T-helper 1 cell (primary cell): ENCODE measurements at places on chromosomes 2 and 18.

- DNase-seq: no peak
These were observed 21.3 kb upstream of the CD28 start for GRCh38 chr2:203685081-203685621.

GRCh38 chr2:100853909-100854810 lies 34.2 kb downstream of the NPAS2 start:
- no peak for DNase-seq

GRCh38 chr2:236687296-236687965 lies 117.8 kb downstream of the ACKR3 start:
- no peak for DNase-seq

DNA sequence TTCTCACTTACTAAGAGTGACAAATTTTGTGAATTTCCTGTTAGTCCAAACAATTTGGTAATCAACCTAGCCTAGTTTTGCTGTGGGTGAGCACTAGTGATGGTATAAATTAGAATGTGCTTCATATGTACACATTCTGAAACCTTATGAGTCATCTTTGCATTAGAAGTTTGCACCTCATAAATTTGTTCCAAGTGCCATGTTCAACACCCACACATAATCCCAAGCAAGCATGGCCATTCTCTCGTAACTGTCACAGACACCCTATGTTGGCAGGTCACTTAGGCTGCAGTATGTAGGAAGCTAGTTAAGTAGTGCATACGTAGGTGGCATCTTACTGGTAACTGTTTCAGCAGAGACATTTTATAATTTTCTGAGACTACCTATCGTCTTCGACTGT lies 46.9 kb downstream of the NAB1 start:
- DNase-seq: no peak

- no peak for DNase-seq
These were observed 101.2 kb upstream of the TRIB2 start for GRCh38 chr2:12615509-12615908.

GRCh38 chr2:10524851-10525572 lies 76.9 kb upstream of the ODC1 start:
- no peak for DNase-seq

GRCh38 chr18:62814132-62814759 lies 98.9 kb downstream of the PHLPP1 start:
- no peak for DNase-seq

DNA sequence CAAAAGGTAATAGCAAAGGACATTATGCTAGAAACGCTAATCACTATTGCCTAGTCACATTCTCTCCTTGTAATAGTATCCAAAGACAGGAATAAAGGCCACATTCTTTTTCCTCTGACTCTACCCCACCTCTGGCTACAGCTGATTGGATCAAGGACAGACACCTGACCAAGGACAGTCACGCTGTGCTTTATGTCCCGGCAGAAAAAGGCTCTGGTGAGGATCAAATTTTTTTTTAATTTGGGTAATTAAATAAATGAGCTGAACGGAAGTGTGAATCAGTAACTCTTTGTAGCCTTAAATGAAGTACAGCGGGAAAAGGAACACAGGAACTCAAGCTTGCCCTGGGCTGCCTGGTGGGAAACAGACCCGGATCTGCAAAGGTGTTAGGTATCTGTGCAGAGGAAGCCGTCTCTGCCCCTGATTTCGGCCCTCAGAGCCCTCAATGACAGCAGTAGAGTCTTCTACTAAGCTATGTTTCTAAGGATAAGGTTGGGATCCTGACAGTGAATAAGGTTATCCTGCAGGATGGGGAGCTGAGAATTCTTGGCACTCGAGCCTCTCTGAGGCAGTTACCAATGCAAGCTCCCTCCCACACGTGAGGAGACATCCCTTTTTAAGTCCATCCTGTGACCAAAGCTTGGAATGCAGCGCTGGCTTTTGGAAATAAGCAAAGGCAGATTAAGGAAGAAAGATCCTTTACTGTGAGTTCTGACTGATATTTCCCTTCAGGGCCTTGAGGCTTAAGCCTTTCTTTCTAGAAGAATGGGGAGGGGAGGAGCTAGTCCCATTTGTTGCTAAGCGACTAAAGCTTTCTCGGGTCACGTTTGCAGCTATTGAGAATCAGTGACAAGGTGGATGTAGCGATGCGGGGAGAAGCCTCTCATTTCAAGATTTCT lies 37.8 kb upstream of the IKZF2 start:
- no peak for DNase-seq

- no peak for DNase-seq
These were observed 244.8 kb downstream of the PRKCE start for GRCh38 chr2:45896311-45896710.

DNA sequence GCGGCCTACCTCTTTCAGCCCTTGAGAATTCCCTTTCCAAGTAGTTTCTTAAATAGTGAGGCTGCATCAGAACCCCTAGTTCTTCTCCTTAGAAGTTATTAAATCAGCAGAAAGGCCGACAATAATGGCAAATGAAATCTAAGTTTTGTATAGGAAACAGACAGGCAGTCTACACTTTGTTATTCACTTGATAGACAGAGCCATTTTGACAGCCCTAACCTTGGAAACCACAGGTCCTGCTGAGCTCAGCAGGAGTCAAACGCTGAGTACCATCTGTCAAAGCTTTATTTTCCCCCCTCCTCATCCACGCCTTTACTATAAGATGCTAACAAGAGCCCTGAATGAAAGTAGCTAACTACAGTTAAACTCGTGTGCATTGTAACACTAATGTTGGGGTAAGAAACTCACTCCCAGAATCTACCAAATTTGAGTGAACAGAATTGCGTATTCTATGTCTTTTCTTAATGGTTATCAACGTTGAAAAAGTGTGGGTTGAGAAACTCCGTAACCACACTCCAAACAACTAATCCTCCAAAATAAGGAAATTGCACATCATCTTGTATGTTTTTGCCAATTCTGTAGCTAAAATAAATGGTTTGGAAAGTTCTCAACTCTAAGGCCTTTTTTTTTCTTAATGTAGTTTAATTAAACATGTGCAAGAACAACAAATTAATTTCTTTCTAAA lies 90.6 kb upstream of the EFEMP1 start:
- no peak for DNase-seq
